ENCODE measurements at places on chromosomes 2 and 18. TPM values are rescaled to one million over a fixed set of nuclear protein-coding genes. Genes with fewer than 3 reads are reported as not detected.

EGR4 gene
- not detected for polyA plus RNA-seq

CNDP1 gene
- polyA plus RNA-seq: 2.0 TPM

DNA sequence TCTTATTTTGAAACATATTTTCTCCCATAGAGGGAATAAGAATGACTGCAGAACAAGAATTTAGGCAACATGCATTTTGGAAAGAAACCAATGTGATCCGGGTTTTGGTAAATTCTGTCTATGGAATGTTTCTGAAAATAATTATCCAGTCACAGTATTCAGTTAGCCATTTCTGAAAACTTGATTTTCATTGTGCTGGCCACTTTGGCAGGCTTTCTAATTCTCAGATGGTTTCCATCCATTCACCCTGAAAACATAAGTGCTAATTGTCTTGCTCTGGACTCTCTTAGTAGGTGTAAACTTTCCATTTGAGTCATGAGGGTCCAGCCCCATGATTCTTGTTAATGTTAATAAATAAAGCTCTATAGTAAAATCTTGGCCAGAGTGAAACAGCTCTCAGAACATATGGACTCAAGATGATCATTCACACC is 176.5 kb downstream of the RBM43 start:
- DNase-seq: no peak

DNA sequence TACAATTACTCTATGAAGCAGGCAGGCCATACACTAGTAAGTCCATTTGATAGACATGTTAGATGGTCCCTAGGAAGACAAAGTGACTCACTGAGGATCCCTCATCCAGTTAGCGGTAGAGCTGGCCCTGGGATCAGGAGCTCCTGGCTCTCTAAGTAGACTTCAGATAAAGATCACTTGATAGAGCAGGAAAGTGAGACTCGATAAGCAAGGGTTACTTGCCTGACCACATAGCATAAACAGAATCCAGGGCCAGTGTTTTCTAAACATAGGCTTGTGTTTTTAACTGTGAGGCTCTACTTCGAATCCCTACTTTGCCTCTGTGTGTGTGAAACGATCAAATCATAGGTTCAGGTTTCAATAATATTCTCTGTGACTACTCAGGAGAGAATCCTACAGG is 355.2 kb upstream of the TRIB2 start:
- no peak for DNase-seq

- no peak for DNase-seq
Observed at GRCh38 chr2:190219186-190219585, 100.4 kb downstream of the HIBCH start.

GRCh38 chr2:166333801-166334200 is 41.9 kb downstream of the SCN9A start:
- no peak for DNase-seq

DNA sequence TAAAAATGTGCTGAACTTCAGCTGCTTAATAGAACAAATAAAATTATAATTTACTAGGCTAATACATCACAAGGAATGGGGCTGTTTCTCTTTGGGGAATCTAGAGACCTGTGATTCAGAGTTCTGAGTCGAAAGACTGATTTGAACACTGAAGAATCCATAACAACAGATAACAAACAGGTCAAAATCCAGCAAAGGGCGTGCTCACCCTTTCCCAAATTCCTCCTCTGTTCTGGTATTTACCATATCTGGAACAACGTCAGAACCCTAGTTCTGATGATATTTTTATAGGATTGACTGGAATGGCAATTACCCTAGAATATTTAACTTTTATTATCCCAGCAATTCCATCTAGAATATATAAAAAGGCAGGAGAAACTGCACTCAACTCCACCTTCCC is 66.0 kb upstream of the ITGA6 start:
- DNase-seq: no peak

- no peak for DNase-seq
Observed at GRCh38 chr2:160499865-160500264, 6.3 kb upstream of the RBMS1 start.

- DNase-seq: no peak
Observed at GRCh38 chr2:230319211-230319862, 7.7 kb upstream of the SP140L start.

- DNase-seq: no peak
Observed at GRCh38 chr2:101809698-101810097, 112.2 kb downstream of the MAP4K4 start.

Data from renal cortex interstitium (tissue), 15 donors.